ENCODE measurements at places on chromosomes 2 and 18.

- no peak for DNase-seq
These were observed 19.7 kb downstream of the STARD7 start for GRCh38 chr2:96188821-96189526.

DNA sequence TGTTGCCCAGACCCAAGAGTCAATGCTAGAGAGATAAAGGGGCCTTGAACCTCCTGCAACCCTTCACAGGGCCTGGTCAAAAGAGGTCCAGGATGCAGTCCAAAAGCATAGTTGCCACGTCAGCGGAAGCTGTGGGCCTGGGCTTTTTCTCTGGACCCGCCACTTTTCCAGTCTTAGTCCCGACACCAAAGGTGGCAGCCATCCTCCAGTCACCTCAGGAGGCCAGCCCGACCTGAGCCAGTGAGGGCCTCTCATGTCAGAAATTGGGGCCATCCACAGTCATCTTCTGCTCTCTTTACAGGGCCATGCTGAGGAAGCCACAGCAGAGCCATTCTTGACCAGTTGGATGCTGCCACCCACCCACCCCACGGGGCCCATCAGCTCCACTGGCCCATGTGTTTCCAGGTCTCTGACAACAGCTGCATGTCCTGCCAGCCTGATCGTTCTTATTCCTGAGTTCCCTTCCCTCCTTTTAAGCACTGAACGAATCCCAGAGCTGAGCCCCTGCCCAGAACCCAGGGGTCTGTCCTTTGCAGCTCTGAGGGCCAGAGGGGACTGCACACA is 34.1 kb upstream of the KLHL29 start:
- DNase-seq = no peak

- DNase-seq = no peak
These were observed 133.7 kb downstream of the COMMD1 start for GRCh38 chr2:62038975-62039771.

DNA sequence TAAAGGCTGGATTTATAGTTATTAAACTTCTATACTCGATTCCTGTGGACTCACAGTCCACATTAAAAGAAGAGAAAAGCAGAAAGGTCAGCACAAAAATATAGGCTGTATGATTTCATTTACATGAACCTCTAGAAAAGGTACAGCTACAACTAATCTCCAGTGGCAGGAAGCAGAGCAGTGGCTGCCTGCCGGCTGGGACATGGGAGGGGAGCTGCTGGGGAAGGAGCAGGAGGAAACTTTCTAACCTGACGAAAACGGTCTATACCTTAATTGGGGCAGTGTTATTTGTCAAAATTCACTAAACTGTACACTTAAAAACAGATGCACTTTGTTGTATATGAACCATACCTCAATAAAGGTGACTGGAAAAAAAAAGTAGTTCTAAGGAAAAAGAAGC is 26.7 kb downstream of the KCTD1 start:
- no peak for DNase-seq

GRCh38 chr2:181810823-181811695 is 80.5 kb upstream of the ITPRID2 start:
- DNase-seq = no peak

DNA sequence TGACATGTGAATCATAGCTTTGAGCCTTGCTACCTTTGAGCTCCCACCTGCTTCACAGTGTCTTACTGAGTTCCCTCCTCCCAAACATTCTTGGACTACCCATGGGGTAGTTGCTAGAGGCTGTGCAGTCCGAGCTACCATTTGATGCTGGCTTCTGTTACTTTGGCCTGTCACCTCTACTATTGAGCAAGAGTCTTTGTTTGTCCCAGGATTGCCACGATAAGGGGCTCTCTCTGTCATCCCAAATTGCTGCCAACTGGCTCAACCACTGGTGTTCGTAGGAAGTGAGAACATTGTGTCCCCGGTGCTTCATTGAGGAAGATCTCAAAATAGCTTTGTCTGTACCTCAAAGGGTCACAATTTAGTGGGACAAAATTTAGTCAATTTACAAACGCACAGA is 59.1 kb upstream of the PAX8 start:
- DNase-seq = no peak

- DNase-seq = no peak
These were observed 48.2 kb downstream of the CRIM1 start for GRCh38 chr2:36403675-36404230.

DNA sequence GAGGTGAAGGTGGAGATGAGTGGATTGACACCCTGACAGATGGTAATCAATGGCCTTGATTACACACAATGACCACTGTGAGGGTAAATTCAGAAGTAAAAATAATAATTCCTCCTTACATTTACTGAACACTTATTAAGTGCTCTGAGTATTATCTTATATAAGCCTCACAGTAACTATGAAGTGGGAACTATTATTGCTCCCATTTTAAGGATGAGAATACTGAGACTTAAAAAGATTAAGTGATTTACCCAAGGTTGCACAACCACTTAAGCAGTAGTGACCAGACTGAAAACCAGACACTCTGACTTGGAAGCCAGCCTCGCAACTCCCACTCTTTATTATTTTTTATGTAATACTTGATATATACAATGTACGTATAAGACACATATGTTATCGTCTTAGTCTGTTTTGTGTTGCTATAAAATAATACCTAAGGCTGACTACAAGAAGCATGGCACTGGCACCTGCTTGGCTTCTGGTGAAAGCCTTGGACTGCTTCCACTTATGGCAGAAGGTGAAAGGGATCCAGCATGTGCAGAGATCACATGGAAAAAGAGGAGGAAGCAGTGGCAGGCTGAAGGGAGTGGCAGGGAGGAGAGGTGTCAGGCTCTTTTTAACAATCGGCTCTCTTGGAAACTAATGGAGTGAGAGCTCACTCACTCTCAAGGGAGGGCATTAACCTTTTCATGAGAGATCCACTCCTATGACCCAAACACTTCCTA is 41.5 kb upstream of the C1D start:
- no peak for DNase-seq

DNA sequence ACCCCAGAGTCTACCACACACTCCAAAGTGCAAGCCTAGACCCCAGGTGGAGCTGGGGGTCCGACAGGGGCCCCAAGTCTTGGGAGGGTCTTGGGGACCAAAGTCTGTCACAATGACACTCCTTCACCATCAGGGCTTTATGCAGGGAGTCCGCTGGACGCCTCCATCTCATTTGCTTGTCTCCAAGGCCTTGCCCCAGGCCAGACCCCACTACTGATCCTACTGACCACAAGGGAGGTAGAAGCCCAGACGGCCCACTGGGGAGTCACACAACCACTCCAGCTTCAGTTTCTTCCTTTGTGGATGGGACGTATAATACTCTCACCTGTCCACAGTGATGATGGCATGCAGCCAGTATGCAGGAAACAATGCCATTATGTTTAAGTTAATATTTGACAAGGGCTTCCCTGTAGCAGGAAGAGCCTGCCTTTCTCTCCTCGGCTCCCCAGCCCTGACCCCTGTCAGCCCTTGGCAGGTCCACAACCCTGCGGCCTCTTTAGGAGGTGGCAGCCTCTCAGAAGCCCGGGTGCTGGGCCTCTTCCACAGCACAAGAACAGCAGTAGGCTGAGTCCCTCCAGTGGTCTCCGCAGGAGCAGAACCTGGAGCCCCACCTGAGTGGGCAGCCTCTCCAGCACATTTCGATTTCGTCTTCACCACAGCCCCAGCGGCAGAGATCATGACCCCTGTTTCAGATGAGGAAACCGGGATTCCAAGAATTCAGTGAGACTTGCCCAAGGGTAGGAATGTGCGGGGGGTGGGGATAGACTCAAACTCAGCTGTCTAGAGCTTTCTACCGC is 6.5 kb downstream of the BIN1 start:
- no peak for DNase-seq

DNA sequence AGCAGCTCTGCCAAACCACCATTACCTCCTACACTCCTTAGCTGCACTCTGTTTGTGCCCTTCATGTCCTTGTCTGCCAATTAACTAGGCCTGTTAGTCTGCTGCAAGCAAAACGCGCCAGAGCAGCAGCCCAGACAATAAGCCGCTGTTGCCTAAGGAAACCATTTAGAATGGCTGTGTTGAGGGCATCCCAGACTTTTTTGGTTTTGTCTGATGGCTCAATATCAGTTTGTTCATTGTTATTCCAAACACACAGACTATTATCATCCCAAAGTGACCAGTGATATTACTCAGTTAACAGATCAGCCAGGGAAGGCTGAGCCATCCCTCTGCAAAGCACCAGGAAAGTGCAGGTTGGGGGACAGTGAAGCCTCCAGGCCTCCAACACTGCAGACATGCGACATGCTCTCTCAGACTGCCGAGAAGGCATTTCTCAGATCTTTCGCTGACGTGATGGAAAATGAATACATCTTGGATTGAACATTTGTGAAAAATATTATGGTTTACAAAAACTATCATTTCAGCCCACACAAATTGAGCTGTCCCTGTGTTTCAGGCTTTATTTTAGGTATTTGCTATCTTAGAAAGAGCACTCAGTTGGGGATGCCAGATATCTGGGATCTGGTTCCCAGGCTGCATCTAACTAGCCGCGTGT is 182.0 kb upstream of the HNRNPA3 start:
- DNase-seq = peak; percentile 18

DNA sequence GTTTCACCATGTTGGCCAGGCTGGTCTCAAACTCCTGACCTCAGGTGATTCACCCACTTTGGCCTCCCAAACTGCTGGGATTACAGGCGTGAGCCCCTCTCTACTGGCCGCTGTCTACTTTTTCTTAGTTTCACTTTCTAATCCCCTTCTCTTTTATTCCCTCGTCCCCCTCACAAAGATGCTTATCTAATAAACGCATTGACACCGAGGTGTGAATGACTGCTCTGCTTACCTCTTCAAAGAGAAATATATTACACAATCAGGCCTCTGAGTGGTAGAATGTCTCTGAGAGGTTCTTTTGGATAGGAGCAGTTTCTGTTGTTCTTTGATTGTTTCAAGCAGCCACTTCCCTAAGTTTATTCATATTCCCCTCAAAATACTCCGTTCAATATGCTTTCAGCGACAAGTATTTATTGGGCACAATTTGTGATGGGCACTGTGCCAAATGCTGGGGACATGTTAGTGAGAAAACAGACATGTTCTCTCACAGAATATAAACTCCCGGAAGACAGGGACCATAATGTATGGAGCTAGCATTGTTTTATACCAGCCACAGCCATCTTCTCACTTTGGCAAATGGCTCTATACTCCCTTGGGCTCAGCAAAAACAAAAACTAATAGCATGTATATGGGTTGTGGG is 34.7 kb upstream of the RAPH1 start:
- no peak for DNase-seq

GRCh38 chr18:6478121-6478520 is 63.4 kb upstream of the L3MBTL4 start:
- no peak for DNase-seq

GRCh38 chr2:100215371-100215770 is 73.0 kb upstream of the AFF3 start:
- no peak for DNase-seq

GRCh38 chr18:24975496-24976372 is 376.2 kb downstream of the ZNF521 start:
- no peak for DNase-seq

GRCh38 chr2:119311371-119311770 is 55.3 kb downstream of the C2orf76 start:
- DNase-seq = no peak

DNA sequence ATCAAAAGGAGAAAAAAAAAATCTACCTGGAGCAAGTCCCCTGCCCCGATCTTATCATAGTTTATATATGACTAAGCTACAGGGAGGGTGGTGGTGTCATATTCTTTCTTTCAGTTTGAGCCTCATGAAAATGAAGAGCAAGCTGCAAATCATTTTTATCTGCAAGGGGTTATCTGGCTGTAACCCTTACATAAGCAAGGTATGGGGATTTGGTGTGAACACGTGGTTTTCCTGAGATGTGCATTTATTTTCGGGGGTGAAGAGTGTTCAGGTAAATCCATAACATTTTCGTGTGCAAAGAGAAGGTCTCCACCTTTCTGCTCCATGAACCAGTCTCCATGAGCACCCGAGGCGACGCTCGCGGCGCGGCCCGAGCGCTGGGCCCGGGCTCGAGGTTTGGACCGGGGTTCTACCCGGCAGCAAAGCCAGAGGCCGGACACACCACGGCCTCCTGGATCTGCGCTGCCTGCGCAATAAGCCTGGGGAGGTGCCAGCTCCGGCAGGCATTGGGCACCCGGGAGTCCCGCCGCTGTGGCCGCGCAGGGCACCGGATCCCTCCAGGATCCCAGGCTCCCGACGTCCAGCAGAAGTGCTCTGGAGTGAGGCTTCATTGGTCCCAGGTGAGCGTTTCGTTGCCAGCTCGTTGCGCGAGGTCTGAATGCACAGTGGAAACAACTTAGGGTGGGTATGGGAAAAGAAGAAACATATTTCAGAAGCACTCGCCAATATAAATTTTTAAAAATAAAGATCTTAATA is 36.1 kb upstream of the GPD2 start:
- DNase-seq = peak; percentile 37

DNA sequence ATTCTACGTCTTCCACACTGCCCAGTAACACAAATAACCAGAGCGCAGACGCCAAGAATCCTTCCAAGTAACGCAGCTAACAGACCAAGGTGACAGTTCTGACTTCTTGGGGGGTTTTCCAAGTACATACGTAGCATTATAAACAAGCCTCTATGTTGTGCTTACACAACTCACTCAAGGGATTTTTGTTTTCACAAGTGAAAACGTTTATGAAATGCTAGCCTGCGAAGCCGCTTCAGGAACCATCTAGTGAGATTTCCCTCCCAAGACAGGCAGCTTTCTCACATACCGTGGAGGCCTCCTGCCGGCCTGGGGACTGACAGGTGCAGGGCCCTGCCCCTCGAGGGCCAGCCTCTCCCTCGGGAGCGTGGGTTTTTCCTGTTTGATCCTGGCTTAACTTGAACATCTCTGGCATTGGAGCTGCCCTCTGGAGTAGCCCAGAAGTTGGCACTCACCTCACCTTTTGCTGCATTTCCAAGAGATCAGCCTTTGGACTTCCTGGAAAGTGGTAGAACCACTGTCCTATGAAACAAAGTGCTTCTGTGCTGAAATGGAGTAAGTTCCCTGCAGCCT is 151.1 kb downstream of the MBP start:
- DNase-seq = no peak

- no peak for DNase-seq
These were observed 169.6 kb upstream of the SIX2 start for GRCh38 chr2:45178854-45179253.

GRCh38 chr2:48510329-48510728 is 19.6 kb upstream of the STON1 start:
- DNase-seq = no peak

DNA sequence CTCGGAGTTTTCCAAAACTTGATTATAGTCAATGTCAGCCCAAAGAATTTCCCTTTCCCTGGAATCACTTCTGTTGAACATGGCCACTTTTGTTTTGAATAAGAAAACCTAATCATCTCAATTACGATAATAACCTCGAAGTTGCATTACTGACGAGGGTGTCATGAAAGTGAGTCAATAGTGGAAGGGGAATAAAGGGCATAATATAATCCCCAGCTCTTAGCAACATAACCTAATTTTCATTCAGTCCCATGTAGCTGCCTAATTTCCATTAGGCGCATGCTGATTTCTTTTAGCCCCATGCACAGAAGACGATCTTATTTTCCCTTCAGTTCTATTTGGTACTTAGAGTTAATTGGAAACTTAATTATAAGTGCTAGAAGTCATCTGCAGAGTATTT is 51.1 kb upstream of the RAPH1 start:
- DNase-seq = no peak

GRCh38 chr18:68406761-68407160 is 308.1 kb downstream of the TMX3 start:
- no peak for DNase-seq

- no peak for DNase-seq
These were observed 89.5 kb downstream of the CALCRL start for GRCh38 chr2:187358531-187358930.

- no peak for DNase-seq
These were observed 131.1 kb upstream of the ZSWIM2 start for GRCh38 chr2:186980117-186980442.

GRCh38 chr2:40168546-40168945 is 283.3 kb downstream of the SLC8A1 start:
- no peak for DNase-seq

GRCh38 chr2:19786408-19787058 is 115.2 kb downstream of the TTC32 start:
- DNase-seq = no peak

Data from NCI-H1694 (cell line).